ENCODE measurements at places on chromosomes 1 and 21.
A peak's percentile ranks its signal among the peaks of the same experiment; 100 is the strongest.

DNA sequence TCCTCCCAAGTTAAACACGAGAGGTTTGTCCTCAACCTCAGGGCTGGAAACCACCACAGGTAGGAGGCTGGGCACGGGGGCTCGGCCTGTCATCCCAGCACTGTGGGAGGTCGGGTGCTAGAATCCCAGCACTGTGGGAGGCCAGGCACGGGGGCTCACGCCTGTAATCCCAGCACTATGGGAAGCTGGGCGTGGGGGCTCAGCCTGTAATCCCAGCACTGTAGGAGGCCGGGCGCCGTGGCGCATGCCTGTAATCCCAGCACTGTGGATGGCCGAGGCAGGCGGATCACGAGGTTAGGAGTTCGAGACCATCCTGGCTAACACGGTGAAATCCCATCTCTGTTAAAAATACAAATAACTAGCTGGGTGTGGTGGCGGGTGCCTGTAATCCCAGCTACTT lies 6.7 kb upstream of the CDK11A start:
- no peak for DNase-seq

DNA sequence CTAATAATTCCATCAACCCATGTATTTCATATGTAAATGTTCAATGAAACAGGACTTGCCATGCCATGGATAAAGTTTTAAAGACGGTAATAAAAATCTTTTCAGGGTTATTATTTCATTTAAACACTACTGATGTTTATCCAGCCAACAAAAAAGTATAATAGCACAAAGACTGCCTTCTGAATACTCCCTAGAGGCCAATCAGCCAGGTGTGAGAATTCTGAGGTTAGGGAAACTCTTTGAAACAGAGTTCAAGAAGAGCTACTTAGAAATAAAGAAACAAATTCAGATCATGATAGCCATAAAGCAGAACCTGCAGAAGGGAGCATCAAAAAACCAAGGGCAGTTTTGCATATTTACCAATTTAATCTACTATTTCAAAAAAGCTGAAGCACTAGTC lies 48.7 kb downstream of the AKT3 start:
- DNase-seq: no peak

- no peak for DNase-seq
Observed at GRCh38 chr1:14723401-14723800, 124.9 kb downstream of the KAZN start.

- DNase-seq: no peak
Observed at GRCh38 chr1:16164213-16165072, 8.6 kb upstream of the EPHA2 start.

GRCh38 chr1:193104502-193104906 lies 710 bp downstream of the GLRX2 start:
- peak; percentile 66 for DNase-seq

- DNase-seq: no peak
Observed at GRCh38 chr1:48492392-48492791, 20.4 kb upstream of the SPATA6 start.

DNA sequence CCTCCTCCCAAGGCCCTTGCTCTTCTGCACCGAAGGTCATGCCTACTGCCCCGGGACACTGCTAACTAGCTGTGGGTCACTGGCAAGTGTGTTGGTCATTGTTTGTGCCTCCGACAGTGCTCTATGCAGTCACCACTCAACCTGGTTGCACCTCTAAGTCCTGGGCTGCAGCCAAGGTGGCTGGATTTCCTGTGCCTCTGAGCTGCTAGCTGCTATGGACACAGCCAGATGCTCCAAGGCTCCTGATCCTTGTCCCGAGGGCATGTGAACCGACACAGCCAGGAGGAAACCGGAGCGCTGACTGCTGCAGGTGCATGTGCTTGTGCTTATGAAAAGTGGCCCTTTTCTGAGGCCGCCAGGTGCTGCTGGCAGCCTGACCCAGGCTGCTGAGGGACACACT lies 14.7 kb upstream of the SPOCD1 start:
- DNase-seq: peak; percentile 81

DNA sequence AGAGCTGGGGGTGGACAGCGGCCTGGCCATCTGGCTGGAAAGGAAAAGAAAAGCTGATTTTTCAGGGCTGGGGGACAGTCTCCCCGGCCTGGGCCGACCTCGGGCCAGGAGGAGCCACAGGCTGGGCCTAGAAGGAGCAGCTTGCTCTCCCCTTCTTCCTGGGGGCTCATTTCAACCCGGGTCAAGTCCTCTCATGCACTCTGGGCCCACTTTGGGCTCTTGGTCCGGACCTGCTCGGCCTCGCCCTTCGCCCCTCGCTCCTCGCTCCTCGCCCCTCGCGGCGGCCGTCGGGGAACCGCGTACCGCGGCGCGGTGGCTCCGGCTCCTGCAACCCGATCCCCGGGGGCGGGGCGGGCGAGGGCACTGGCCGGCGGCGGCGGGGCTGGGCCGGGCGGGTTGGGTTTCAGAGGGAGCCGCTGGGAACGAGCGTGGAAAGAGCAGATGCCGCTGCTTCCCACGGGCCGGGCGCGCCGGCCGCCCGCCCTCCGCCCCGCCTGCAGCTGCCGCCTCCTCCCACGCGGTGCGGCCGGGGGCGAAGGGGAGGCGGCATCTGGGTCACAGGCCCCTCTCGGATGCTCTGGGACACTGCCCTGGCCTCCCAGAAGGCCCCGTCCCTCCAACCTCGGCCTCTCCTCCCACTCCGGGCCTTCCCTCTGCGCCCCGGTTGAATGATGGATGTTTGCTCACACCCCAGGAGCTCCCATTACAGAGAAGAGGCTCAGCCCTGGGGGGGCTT lies 6.6 kb downstream of the HEYL start:
- no peak for DNase-seq

All from T47D (cell line).